Fibroblast of villous mesenchyme (primary cell): ENCODE measurements at places on chromosomes 12 and 14. TPM values are rescaled to one million over a fixed set of nuclear protein-coding genes. Genes with fewer than 3 reads are reported as not detected.

The TAS2R50 gene
- 5.8 and 7.3 TPM in 2 replicates for total RNA-seq

The TMEM233 gene
- total RNA-seq, result not detected in 2 replicates

The SLC25A47 gene
- total RNA-seq, result not detected in 2 replicates

The NPFF gene
- not detected in 2 replicates for total RNA-seq

DNA sequence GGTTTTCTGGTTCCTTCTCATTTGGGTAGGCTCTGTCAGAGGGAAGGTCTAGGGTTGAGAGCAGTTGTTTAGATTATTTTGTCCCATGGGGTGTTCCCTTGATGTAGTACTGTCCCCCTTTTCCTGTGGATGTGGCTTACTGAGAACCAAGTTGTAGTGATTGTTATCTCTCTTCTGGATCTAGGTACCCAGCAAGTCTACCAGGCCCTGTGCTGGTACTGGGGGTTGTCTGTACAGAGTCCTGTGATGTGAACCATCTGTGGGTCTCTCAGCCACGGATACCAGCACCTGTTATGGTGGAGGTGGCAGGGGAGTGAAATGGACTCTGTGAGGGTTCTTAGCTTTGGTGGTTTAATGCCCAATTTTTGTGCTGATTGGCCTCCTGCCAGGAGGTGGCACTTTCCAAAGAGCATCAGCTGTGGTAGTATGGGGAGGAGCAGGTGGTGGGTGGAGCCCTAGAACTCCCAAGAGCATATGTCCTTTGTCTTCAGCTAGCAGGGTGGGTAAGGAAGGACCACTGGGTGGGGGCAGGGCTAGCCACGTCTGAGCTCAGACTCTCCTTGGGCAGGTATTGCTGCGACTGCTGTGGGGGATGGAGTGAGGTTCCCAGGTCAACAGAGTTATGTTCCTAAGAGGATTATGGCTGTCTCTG lies 179.3 kb upstream of the BTG1 start:
- no peak for DNase-seq

DNA sequence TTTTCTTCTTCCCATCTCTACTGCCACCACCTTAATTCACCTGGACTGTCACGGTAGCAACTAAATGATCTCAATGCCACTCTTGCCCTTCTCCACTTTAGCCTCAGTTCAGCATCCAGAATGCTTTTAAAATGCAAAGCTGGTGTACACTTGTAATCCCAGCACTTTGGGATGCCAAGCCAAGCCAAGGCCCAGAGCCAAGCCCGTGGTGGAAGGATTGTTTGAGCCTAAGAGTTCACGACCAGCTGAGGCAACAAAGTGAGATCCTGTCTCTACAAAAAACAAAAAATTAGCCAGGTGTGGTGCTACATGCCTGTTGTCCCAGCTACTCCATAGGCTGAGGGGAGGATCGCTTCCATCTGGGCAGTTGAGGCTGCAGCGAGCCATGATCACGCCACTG lies 5.9 kb downstream of the CIPC start:
- DNase-seq, result no peak

DNA sequence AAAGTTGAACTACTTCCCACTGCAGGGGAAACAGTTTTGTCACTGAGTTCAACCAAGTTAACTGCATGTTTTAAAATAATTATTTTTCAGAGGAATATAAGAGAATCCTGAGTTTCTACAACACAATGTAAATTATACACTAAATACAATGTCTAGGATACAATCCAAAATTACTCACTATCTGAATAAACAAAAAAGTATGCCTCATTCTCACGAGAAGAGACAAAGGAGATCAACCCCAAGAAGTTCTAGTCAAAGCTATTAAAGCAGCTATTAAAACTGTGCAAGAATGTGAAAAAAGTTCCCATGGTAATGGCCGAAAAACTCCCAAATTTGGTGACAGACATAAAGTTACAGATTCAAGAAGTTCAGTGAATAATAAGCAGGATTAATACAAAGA lies 8.8 kb upstream of the KCNK13 start:
- no peak for DNase-seq
